ENCODE measurements at places on chromosomes 11 and 22. TPM values are rescaled to one million over a fixed set of nuclear protein-coding genes. Genes with fewer than 3 reads are reported as not detected.

- H3K4me3 ChIP-seq, result no peak overlapping the region
- H3K27me3 ChIP-seq, result peaks cover 2% of the 10 kb centered on the region
- H3K36me3 ChIP-seq, result no peaks in the 10 kb centered on the region
- no peak overlapping the region for H3K27ac ChIP-seq
- DNase-seq, result no peak
Observed at GRCh38 chr22:43479301-43479950, 67.6 kb downstream of the MPPED1 start.

- no peaks in the 10 kb centered on the region for H3K27me3 ChIP-seq
- no peaks in the 10 kb centered on the region for H3K36me3 ChIP-seq
- no peaks in the 10 kb centered on the region for H3K4me1 ChIP-seq
Observed at GRCh38 chr11:72513411-72513810, 79.1 kb upstream of the CLPB start.

DNA sequence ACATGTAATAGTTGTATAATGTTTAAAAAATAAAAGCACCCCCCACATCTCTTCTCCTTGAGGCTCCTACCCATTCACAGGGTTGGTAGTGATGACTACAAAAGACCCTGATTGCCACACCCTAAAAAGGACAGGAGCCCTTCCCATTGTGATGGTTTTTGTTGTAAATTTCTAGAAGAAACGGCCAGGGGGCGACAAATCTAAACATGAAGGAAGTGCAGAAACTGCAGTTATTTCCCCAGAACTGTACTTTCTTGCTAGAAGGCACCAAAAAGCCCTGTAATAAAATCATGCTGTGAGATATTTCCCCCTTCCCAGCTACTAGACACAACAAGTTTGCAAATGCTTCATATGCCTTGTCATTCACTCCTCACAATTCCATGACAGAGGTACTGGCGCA is 10.8 kb downstream of the PRR5L start:
- no peak overlapping the region for H3K27ac ChIP-seq
- no peaks in the 10 kb centered on the region for H3K4me1 ChIP-seq
- no peaks in the 10 kb centered on the region for H3K36me3 ChIP-seq
- peak; percentile 31 for DNase-seq

- no peaks in the 10 kb centered on the region for H3K27me3 ChIP-seq
- no peaks in the 10 kb centered on the region for H3K4me1 ChIP-seq
- H3K36me3 ChIP-seq, result no peaks in the 10 kb centered on the region
- no peak overlapping the region for H3K4me3 ChIP-seq
- no peak overlapping the region for H3K27ac ChIP-seq
- no peak for DNase-seq
Observed at GRCh38 chr11:69911310-69912160, 92.3 kb upstream of the FGF3 start.

- H3K4me1 ChIP-seq, result no peaks in the 10 kb centered on the region
- H3K36me3 ChIP-seq, result peaks cover 56% of the 10 kb centered on the region
- no peak overlapping the region for H3K4me3 ChIP-seq
Observed at GRCh38 chr11:47464483-47464882, 15.5 kb upstream of the RAPSN start.

DNA sequence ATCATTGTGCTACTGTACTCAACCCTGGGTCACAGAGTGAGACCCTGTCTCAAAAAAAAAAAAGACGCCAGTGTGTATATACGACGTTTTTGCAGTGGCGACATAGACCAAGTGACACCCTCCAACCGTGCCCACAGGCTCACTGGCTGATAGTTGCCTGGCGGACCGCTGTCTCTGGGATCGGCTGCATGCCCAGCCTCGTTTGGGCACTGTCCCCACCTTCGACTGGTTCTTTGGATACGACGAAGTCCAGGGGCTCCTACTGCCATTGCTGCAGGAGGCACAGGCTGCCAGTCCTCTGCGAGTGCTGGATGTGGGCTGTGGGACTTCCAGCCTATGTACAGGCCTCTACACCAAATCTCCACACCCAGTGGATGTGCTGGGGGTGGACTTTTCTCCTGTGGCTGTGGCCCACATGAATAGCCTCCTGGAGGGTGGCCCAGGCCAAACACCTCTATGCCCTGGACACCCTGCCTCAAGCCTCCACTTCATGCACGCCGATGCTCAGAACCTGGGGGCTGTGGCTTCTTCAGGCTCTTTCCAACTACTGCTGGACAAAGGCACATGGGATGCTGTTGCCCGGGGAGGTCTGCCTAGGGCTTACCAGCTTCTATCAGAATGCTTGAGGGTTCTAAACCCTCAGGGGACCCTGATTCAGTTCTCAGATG is 1.3 kb downstream of the CSKMT start:
- peak overlapping the region; percentile 82 for H3K27ac ChIP-seq
- H3K36me3 ChIP-seq, result peaks cover 26% of the 10 kb centered on the region
- H3K4me3 ChIP-seq, result peak overlapping the region; percentile 90
- no peak for DNase-seq
- peaks cover 21% of the 10 kb centered on the region for H3K4me1 ChIP-seq
- H3K27me3 ChIP-seq, result no peaks in the 10 kb centered on the region

DNA sequence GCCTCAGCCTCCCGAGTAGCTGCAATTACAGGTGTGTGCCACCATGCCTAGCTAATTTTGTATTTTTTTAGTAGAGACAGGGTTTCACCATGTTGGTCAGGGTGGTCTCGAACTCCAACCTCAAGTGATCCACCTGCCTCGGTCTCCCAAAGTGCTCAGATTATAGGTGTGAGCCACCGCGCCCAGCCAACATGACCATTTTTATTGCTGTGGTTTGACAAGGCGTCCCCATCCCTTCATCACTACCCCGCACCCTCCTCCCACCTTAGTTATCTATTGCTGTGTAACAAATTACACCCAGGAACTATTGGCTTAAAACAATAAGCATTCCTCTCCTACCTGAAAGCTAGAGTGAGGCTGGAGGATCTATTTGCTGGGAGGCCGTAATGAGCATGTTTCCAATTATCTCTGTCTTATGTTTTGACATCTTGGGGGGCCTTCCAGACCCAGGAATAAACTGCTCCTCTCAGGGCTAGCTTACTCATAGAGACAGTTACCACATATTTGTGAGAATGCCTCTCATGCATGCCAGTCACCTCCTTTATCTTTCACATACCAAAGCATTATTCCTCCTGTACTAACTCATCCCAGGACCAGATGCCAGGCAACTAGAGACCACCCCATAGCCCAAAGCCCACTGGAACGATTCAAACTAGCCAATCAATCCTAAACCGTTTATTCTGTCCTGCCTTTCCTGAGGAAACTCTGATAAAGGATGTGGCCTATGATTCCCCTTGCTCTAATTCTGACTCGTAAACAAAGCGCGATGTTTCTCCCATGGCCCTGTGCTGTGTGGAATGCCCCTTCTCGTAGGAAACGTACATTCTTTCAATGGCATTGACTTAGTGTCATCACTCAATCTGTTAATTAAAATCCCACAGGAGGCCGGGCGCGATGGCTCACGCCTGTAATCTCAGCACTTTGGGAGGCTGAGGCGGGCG is 19.4 kb downstream of the SNU13 start:
- no peak for DNase-seq
- H3K27ac ChIP-seq, result no peak overlapping the region
- no peaks in the 10 kb centered on the region for H3K27me3 ChIP-seq
- H3K4me1 ChIP-seq, result peaks cover 3% of the 10 kb centered on the region
- H3K4me3 ChIP-seq, result no peak overlapping the region

DNA sequence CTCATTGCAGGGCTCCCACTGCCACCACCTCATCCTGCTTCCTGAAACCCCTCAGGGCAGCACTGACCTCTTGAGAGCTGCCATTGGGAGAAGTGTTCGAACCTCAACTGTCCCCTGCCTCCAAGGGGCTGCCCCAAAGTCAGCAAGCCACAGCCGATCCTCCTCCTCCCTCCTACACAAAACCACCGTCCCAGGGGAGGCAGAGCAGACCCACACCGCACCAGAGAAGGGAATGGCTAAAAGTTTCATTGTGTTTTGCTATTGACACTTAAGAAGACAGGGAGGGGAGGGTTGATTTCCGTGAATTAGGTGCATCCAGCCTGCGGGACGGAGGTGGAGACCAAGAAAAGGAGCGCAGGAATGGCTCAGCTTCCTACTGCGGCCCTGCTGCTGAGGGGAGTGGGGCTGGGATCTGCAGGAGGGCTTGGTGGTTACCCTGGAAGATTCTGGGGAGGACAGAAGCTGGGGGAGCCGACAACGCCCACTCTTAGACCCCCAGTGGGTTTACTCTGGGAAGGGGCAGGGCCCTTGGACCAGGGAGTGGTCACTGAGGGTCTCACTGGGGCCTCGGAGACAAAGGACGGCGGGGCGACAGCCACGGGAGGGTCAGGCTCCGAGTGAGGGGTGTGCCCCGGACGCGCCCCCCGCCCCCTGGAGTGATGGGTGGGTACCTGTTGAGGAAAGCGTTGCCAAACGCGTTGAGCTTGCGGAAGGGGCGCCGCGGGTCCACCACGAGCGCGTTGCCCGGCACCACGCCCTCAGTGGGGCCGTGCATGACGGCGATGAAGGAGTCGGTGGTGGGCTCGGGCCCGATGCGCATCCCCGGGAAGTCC is 815 bp downstream of the EHD1 start:
- peak overlapping the region; percentile 95 for H3K4me3 ChIP-seq
- no peaks in the 10 kb centered on the region for H3K27me3 ChIP-seq
- peaks cover 33% of the 10 kb centered on the region for H3K4me1 ChIP-seq
- peak overlapping the region; percentile 62 for H3K27ac ChIP-seq
- H3K36me3 ChIP-seq, result peaks cover 28% of the 10 kb centered on the region
- no peak for DNase-seq

DNA sequence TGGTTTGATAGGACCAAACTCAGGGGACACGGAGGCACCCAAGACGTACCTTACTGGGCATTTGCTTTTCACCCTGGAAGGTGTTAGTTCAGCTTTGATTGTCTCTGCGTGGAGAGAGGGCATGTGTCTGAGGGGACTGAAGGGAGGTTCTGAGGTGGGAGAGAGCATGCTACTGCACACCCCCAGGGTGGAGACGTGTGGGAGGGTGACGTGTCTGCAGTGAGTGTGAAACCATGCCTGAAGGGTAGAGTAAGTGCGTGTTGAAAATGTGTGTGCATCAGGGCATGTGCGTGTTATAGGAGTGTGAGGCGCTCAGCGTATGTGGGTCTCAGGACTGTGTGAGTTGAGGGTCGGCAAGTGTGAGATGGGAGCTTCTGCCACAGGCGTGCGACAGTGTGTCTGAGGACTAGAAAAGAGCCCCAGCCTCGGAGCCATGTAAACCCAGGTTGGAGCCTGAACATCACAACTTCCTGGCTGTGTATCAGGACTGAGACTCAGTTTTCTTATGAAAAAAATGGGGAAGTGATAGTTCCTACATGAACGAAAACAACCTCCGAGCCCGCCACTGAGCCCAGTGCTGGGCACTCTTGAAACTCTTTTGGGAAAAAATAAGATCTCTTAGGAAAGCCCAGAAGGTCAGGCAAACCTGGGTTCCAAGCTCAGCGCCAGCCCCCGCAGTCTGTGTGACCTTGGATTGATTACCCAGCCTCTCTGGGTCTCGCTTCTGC is 11.8 kb upstream of the KCNJ11 start:
- no peaks in the 10 kb centered on the region for H3K4me1 ChIP-seq
- DNase-seq, result no peak
- no peaks in the 10 kb centered on the region for H3K27me3 ChIP-seq
- H3K36me3 ChIP-seq, result no peaks in the 10 kb centered on the region
- H3K4me3 ChIP-seq, result no peak overlapping the region

GRCh38 chr11:43532041-43532440 is 148.5 kb upstream of the HSD17B12 start:
- H3K36me3 ChIP-seq, result no peaks in the 10 kb centered on the region
- no peaks in the 10 kb centered on the region for H3K4me1 ChIP-seq

- DNase-seq, result no peak
- no peaks in the 10 kb centered on the region for H3K36me3 ChIP-seq
- H3K4me3 ChIP-seq, result no peak overlapping the region
- H3K4me1 ChIP-seq, result no peaks in the 10 kb centered on the region
- no peaks in the 10 kb centered on the region for H3K27me3 ChIP-seq
Observed at GRCh38 chr11:94017446-94017845, 3.7 kb upstream of the HEPHL1 start.

DNA sequence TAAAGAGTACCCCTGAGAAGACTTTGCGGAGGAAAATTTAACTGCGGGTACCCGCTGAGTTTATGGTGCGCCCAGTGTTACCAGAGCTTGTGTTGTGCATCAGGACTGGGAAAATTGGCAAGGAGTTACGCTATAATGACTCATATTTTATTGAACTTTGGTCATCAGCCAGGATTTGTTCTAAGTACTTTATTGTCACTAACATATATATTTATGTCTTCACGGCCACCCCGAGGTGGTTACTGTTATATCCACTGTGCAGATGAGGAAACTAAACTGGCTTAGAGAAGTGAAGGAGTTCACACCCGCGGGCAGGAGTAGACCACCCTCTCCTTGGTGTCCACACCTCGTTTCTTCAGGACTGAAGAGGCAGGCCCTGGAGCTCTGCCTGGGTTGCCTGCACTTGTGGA is 667 bp downstream of the ACCS start:
- no peaks in the 10 kb centered on the region for H3K36me3 ChIP-seq
- no peak for DNase-seq
- peak overlapping the region; percentile 69 for H3K4me3 ChIP-seq
- peaks cover 4% of the 10 kb centered on the region for H3K4me1 ChIP-seq
- H3K27ac ChIP-seq, result peak overlapping the region; percentile 48
- H3K27me3 ChIP-seq, result no peaks in the 10 kb centered on the region

- no peak for DNase-seq
- H3K4me3 ChIP-seq, result no peak overlapping the region
- no peak overlapping the region for H3K27ac ChIP-seq
- no peaks in the 10 kb centered on the region for H3K4me1 ChIP-seq
Observed at GRCh38 chr11:96538104-96538503, 148.3 kb downstream of the JRKL start.

DNA sequence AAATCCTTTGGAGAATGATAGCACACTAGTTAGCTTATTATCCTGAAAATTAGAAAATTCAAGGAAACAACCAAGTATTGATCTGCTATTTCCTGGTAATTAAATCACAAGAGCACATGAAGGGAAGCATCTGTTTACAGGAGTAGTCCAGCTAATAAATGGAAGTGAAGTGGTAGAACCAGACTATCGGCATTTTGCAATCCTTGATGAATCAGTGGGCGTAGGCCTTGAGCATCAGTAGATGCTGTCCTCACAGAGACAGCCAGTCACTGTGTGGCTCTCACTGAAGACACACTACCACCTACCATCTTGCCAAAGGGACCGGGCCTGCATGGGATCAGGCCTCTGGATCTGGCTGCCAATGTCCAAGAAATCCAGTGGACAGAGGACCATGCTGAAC is 69.8 kb downstream of the FBLN1 start:
- H3K36me3 ChIP-seq, result no peaks in the 10 kb centered on the region
- H3K27ac ChIP-seq, result no peak overlapping the region
- H3K27me3 ChIP-seq, result peaks cover 2% of the 10 kb centered on the region
- no peak overlapping the region for H3K4me3 ChIP-seq
- DNase-seq, result no peak

DNA sequence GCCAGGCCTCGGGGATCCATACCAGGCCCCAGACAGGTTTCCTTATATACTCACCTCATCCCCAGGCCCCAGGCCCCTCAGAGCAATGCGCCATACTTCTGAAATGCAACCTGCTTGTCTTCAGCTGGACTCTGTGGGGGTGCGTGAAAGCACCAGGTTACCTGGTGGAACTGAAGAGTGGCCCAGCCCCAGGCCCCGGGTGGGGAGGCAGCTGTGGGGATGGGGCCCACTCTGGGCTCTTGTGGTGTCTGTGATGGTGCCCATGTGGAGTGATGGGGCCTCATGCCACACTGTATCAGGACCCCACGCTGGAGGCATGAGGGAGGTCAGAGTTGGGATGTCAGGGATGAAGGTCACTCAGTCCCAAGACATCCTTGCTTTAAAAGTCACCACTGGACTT is 999.0 kb downstream of the BRD1 start:
- no peak for DNase-seq
- no peaks in the 10 kb centered on the region for H3K27me3 ChIP-seq
- H3K36me3 ChIP-seq, result no peaks in the 10 kb centered on the region
- H3K4me1 ChIP-seq, result no peaks in the 10 kb centered on the region
- no peak overlapping the region for H3K27ac ChIP-seq

RPL3 gene
- total RNA-seq, result 1,863 TPM

SERHL2 gene
- total RNA-seq, result 2.4 TPM

FAT3 gene
- total RNA-seq, result 1.1 TPM

NPAS4 gene
- not detected for total RNA-seq

NNMT gene
- total RNA-seq, result 0.99 TPM

GGTLC2 gene
- not detected for total RNA-seq
